Caco-2 (cell line): ENCODE measurements at places on chromosomes 5 and 9. TPM values are rescaled to one million over a fixed set of nuclear protein-coding genes. Genes with fewer than 3 reads are reported as not detected.

- peak; percentile 76 for DNase-seq
These were observed 50.9 kb upstream of the FAM169A start for GRCh38 chr5:74916831-74917710.

Gene CMYA5
- 0.39 and 0.74 TPM in 2 replicates for total RNA-seq

DNA sequence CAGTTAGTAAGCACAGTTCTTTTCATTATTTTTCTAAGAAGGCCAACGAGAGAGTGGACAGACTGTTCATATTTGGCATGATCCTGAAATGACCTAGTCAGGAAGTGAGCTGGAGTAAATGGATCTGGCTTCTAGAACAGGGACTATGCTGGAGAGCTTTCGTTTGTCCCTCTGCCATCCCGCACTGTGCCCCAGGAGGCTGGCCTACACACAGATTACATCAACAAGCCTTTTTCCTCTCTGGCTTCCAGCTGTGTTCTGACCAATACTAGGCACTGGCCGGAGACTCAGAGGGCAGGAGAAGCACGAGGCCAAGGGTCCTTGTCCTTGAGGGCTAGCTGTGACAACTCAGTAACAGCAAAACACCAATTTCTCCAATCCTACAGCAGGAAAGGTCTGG, 127.8 kb downstream of the MED27 start:
- DNase-seq: no peak

- peak; percentile 29 for DNase-seq
These were observed 2.0 kb downstream of the NIPBL start for GRCh38 chr5:36878392-36879082.

- DNase-seq: no peak
These were observed 298.9 kb downstream of the KCNN2 start for GRCh38 chr5:114660791-114661190.

DNA sequence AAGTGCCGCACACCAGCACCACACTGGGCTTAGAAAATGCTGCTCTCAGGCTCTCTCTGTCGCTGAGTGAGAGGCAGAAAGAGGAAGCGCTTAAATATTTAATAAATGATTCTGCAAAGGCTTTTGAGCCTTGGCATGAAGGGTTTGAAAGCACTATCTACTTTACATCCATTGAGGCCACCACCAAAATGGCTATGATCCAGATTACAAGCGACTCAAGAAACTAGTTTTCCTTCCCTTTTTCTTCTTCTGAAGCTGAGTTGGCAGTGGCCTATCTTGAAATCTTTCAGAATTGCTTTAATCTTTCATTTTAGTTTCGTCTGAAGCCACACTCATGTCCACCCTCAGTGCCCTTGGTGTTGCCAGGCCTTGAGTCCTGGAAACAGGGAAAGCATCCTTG, 59.5 kb downstream of the EBF1 start:
- no peak for DNase-seq

GRCh38 chr5:45252978-45253377, 443.2 kb downstream of the HCN1 start:
- DNase-seq: peak; percentile 39

GRCh38 chr5:92850886-92851285, 730.1 kb downstream of the NR2F1-AS1 start:
- DNase-seq: no peak

GRCh38 chr5:528629-529511, 4.6 kb upstream of the SLC9A3 start:
- no peak for DNase-seq

GRCh38 chr5:91140657-91141056, 242.5 kb downstream of the ARRDC3 start:
- DNase-seq: no peak

Gene HRCT1
- not detected in 2 replicates for total RNA-seq

DNA sequence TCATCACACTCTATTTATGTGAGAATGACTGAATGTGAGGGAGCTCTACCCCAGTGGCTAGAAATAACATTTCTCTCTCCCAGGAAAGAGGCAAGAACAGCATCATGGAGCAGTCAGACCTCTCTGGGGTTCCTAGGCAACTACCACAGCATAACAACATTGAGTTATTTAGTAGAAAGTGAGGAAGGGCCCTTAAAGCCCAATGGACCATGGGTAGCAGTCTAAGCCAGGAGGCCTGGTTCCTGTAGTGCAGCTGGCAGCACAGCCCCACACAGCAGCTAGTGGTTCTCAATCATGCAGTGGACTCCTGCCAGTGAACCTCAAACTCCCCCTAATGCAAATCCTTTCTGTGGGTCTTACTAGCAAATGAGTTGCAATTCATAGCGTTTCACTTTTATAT, 55.3 kb downstream of the SPEF2 start:
- DNase-seq: no peak

DNA sequence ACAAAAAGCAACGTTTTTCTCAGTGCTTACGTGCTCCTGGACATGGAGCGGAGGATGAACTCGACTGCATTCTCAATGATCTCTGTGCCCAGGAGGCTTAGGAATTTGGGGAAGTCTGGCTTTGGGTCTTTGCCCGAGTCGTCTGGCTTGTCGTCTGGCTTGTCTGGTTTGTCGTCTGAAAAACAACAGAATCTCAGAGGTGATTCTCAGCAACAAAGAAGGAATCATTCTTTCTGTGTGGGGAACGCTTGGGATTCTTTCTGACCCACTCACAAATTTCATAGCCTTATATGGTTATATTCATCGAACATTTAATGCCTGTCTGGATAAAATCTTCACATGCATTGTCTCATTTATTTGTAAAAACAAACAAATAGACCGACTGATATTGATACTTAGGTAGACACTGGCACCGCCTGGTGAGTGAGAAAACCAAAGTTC, 4.7 kb downstream of the C5orf46 start:
- DNase-seq: no peak
